ENCODE measurements at places on chromosomes 16 and 17.
A peak's percentile ranks its signal among the peaks of the same experiment; 100 is the strongest.

GRCh38 chr16:68985268-68985667, 120.2 kb upstream of the HAS3 start:
- no peak for DNase-seq

DNA sequence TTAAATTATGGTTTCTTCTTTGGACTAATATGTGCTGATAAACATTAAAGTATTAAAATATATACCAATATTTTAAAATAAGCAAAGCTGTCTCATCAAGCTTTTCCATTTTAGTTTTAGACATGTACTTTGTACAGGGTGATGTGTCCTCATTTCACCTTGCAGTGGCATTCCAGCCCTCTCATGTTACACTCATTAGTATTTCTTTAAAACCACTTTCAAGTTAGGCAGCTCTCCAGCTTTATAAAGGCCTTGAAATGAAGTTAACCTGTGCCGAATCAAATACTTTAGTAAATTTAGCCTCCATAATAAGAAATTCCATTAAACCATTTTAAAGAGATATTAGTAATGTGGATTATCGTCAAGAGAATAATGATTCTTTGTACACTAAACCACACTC, 107.6 kb upstream of the HLF start:
- no peak for DNase-seq

DNA sequence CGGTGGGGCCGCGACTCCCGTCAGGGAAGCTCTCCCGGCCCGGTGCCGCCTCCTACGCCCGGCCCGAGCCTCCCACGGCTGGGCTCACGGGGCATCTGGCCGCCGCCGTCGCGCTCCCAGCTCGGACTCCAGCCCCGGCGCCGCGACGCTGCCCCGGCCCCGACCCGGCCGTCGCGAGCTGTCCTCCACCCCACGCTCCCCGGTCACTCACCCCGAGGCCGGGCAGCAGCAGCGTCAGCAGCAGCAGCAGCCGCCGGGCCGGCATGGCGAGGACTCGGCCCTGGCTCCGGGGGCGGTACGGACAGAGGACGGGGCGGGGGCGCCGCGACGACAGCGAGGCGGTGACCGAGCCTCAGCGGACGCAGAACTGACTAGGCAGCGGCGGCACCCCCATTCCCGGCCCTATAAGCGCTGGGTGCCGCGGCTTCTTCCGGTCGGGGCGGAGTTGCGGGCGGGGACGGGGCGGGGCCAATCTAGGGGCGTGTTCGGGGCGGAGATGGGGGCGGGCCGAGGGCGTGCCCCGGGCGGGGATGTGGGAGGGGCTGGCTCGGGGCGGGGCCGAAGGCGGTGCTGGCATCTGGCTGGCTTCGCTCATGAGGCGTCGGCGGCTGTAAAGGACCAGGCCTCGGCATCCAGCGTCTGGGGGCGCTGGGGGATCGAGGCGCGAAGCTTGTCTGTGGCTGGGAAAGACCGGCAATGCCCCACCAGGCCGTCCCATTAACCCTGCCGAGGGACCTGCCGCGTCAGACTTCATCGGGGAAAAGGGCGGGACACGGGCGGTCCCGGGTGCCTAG, at the start of gene ERN1:
ERN1 (minus strand) TSS at position 380 of the 794 bp plus-strand sequence; CDS start at position 265, 115 bp downstream.
- peak; percentile 86 for DNase-seq

DNA sequence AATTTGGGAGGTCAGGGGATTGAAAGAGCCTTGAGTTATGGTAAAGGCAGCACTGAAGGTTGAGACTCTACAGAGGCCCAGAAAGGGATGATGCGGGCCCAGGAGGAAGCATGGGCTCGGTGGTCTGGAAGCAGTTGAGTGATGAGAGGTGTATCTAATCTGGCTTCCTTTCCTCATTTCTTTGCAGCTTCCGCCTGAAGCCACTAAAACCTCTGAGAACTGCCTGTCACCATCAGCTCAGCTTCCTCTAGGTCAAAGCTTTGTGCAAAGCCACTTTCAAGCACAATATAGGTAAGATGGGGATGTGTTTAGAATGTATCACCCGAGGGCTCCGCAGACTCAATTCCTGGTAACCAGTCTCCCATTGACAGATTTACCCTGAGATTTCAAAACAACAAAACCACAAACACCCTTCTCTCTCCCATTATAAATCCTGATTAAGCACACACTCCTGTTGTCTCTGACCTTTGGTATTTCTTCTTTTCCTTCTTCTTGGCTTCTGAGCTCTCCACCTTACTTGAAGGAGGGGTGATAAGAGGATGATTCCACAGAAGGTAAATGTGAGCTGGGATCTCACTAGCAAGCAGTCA, 21.2 kb downstream of the USP43 start:
- DNase-seq: no peak

DNA sequence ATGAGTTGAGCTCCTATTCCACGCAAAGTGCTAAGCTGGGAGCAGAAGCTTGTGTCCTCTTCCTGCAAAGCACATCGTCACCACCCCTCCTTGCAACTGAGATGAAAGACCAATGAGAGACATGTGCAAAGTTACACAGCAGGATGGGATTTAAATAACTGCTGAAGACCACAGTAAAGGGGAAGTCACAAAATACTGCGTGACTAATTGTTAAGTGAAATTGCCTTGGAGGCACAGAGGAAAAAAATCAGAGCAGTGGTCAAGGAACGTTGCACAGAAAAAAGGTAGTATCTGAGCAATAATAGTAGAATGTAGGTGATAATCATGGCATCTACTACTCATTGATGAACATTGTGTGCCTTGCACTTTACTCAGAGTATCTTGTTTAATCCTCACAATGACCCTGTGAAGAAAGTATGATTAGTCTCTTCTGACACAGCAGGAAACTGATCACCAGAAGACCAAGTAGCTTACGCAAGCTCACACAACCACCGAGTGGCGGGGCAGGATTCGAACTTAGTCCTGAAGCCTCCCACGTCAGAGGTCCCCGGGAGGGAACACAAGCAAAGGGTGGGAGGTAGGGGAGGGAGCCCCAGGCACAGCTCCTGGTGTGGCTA, 15.4 kb upstream of the MYO18A start:
- DNase-seq: no peak

DNA sequence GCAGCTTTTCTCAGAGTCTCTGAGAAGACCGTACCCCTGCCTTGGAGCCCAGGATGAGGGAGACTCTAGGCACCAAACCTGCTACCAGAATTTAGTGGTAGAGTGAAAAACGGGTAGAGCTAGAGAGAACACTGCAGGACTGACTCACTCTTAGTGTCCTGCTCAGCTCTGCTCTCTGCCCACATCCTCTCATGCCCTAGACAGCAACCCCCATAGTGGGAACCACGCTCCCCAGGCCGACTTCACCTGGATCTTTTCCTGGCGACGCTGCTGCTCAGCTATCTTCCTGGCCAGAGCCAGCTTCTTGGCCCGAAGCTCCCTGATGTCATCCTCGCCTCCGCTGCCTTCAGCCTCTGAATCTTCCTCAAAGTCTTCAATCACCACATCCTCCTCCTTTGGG, 26.7 kb downstream of the HIC1 start:
- no peak for DNase-seq

Data from C1 segment of cervical spinal cord (tissue), 14 donors.